Cortex of kidney (tissue), 1 donor: ENCODE measurements at places on chromosomes 4 and X.

DNA sequence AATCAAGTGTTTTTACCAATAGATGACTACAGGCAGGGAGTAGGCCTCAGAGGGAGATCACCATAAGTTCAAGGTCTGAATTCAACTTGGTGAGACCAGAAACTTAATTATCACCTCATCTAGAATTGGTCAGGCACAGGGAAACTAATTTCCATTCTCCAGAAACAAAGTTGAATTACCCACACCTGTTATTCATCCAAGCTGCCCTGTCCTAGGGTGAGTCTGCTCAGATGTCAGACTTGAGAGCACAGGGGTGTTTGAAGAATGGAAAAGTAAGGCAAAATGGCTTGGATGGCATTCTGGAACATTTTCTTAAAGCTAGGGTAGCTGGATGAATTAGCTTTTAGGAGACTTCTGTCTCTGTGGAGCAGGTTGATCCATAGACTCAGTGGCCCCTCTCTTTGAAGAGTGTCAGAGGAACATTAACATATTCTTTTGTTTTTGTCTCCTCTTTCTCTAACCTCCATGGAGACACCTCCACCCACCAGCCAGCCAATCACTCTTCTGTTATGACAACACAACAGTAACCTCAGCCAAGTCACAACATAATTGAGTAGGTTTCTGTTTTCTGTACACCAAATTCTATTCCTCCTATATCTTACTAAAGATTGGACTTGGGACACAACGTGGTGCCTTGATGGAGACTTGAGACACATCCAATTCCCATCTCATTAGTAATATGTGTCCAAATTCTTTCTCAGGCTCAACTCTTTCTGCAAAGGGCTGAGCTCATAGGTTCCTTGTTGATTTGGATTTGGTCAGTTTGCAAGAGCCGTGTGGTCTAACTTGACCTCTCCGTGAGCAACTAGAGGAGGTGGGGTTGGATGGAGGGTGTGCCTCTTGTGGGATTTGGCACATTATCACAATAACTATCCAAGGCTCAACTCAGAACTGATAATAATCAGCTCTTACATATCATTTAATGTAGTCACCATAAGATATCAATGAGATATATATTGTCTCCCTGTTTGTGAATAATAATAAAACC is 45.1 kb downstream of the VSIG4 start:
- DNase-seq: no peak

GRCh38 chr4:162403932-162404331 is 240.1 kb upstream of the FSTL5 start:
- DNase-seq: no peak

DNA sequence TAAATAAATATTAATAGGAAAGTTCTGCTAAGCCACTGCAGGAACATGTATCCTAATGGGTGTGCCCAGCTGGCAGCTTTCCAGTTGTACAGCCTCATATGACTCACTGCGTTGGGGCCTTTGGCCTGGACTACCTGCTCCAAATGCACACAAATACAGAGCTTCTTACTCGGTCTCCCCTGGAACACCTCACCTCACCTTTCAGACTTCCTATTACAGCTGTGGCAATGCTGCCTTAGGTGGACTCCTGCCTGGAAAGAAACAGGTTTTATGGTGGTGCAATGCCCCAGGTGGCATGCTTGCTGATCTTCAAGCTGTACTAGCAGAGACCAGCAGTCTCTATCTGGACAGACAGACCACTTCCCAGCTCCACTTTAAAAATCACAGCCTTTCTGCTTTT is 85.7 kb upstream of the EXOC1L start:
- no peak for DNase-seq

DNA sequence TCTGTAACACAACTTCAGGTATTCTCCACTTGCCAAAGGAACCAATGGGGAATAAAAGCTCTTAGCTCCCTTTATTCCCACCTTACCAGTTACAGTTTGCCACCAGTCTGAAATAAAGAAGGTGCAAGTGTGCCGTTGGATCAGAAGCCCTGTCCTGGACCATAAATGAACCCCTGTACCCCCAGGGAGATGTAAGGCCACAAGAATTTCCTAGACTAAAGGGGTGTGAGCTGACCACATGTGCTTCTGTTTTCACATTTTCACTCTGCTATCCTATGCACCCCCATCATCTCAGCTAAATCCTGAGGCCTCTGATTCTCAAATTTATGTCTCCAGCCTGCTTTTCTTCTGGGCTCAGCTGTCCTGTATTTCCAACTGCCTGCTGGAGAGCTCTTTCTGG is 221.2 kb downstream of the SPRY1 start:
- DNase-seq: no peak

DNA sequence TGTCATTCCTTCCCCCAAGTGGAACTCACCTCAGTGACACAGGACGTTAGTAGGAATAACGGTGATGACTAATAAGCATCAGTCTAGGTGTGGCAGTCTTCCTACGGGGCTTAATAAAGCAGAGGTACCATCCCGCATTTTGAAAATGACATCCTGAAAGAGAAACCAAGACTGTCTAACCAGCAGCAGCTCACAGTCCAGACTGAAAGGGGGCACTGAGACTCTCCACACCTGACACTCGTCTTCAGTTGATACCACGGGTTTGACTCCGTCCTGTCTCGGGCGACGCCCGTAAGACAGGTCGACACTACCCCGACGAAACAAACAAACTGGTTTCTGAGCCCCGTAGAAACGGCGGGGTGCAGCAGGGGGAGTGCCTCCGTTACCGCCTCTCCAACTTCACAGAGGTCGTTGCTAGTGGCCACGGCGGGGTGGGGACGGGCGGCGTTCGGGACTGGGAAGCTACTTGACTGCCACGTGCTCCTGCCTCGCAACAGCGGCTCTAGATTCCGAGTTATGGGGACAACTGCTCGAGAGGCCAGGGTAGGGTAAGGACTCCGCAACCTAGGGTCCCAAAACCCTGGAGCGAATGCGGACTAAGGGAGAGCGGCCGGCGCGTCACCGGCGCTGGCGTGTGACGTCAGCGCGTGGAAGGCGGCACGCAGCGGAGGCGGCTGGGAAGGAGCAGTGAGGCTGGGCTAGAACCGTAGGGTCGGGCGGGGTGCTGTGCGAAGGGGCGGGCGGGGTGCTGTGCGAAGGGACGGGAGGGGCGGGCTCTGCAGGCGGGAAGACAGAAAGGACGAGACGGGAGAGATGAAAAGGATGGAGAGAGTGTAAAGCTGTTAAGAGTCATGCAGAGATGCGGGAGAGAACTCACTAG is at the start of gene NEK1:
Gene NEK1 (minus strand): TSS at position 593 of the 880 bp plus-strand sequence. CDS start 9,953 bp downstream, outside the sequence.
- no peak for DNase-seq

DNA sequence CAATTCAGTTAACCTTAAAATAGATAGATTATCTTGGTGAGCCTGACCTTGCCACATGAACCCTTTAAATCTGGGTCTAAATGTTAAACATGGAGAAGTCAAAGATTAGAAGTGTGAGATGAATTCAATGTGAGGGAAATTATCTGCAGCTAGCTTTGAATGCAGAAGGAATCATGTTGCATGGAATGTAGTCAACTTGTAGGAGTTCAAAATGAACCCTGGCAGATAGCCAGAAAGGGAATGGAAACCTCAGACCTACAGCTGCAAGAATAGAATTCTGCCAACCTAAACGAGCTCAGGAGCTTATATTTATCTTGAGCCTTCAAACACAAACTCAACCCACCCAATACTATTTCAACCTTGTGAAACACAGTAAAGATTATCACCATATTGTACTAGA is 632.5 kb downstream of the KCTD8 start:
- DNase-seq: no peak

DNA sequence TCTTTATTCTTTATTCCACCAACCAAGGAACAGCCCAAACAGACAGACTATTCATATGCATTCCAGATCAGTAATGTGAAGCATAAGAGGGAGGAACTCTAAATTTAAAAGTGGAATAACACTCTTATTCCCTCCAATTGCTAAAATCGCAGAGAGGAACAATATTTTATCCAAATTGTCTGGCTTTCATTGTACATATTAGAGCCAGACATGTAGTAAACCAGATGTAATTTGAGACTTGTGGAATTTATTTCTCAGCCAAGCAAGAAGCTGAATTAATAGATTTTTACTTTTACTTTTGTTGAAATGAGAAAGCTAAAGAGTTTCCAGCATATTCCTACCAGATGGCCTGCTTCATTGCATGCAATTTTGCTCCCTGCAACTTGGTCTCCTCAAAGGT is 674.6 kb upstream of the SLIT2 start:
- DNase-seq: no peak

- DNase-seq: peak; percentile 3
Observed at GRCh38 chrX:150205011-150205410, 158.1 kb upstream of the MAMLD1 start.

DNA sequence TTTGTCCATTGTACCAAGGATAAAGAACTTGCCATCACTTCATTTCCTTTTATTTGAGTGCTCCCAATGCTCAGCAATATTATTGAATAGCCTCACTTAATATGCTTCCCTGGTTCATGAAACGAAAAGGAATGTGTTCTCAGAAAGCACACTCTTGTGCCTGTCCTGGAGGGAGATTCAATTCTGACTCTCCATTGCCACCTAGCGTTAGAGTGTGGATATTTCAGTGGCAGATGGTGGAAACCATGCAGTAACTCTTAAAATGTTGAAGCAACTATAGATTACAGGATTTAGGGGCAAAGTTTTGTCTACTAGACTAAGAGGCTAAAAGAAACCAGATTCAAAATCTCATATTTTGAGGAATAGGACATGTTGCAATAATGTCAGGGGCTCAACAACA is 36.0 kb downstream of the GAB3 start:
- no peak for DNase-seq

- DNase-seq: no peak
Observed at GRCh38 chr4:1191621-1192020, 19.2 kb upstream of the SPON2 start.

GRCh38 chr4:123060039-123060770 is 137.8 kb upstream of the NUDT6 start:
- no peak for DNase-seq

DNA sequence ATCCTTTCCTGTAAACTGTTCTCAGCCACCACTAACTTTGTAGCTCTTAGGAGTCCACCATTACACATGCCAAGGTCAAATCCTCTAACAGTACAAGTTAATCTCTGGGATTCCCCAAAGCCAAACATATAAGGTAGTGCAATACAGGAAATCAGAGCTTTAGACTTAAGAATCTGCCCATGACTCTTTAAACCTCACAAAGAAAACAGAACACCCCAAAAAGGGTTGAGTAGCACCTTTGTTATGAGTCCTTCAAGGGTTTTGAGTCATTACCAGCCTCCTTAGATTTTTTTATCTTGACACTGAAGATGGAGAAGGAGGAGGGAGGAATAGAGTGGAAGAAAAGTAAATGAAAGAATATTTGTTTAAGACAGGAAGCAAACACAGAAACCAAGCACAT is 243.9 kb upstream of the SPANXN1 start:
- no peak for DNase-seq

GRCh38 chr4:10743357-10743756 is 58.8 kb upstream of the CLNK start:
- no peak for DNase-seq

DNA sequence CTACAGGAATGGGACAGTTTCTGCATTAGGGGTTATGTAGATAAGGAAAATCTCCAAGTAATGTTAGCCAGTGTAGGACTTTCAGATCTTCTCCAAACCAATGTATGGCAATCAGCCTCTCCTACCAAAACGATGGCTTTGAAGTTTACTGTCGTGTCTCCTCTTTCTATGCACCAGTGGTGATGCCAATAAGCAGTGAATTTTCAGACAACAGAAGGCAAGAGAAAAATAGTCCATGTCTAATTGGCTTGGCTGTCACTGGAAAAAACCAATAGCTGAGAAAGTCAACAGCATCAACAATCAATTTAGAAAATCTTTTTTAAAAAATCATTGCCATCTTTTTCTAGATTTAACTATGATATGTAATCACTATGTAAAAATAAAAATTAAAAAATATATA is 35.0 kb downstream of the LIMCH1 start:
- DNase-seq: no peak

DNA sequence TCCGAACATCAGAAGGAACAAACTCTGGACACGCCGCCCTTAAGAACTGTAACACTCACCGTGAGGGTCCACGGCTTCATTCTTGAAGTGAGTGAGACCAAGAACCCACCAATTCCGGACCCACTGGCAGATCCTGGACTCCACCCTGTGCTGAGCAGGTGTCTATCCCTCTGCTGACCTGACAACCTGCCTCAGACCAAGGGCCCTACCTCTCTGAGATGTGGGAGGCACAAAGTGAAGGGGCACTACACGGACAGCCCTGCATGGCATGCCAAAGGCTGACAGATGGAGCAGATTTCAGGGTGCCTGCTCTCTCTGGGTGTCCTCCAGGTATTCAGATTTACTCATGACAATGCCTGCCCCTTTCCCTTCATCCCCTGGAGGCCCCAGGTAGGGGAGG is 14.0 kb upstream of the HSFX1 start:
- no peak for DNase-seq

GRCh38 chrX:129736491-129736890 is 2.3 kb upstream of the XPNPEP2 start:
- no peak for DNase-seq

DNA sequence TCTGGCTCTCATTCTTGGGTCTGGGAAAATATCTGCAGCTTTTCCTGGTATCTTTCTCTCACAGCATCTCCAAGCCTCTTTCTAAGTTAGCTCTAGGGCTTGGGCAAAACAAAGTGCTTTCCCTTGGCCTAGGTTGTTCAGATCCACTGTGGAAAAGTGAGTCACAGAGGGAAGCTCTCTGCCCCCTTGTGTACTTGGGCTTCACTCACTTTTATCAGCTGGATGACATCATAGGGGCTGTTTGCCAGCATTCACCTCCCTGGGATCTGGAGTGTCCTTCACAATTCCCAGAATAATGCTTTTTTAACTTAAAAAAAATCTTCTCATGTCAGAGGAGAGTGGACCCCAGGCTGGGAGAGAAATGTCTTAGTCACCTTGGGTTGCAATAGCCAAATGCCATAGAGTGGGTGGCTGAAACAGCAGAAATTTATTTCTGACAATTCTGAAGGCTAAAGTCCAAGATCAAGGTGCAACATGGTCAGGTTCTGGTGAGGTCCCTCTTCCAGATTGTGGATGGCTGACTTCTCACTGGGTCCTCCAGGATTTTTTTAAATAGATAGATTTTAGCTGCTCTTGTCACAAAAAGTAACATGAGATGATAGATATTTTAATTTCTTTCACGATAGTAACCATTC is 247.8 kb downstream of the SH2D1A start:
- DNase-seq: no peak

- DNase-seq: no peak
Observed at GRCh38 chr4:88823058-88823919, 125.7 kb upstream of the NAP1L5 start.

- DNase-seq: no peak
Observed at GRCh38 chr4:14152834-14153519, 525.5 kb upstream of the BOD1L1 start.

DNA sequence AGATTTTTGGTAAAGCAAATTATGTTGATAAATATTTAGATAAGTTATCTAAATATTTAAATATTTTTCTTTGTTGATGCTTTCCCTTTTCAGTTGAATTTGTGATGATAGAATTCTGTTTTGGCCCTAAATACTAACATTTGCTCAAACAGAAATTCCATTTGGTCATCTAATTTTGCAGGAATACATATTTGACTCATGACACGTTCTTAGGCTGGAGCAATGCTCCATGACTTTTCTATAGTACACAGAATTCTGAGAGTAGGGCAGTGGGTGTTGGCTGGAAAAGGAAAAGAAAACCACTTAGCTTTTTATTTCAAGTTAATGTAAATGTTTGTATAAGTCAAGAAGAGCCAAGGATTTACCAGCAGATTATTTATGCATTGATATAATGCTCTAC is 58.6 kb upstream of the GK2 start:
- no peak for DNase-seq

GRCh38 chr4:142480244-142480643 is 365.9 kb downstream of the INPP4B start:
- no peak for DNase-seq

- no peak for DNase-seq
Observed at GRCh38 chr4:140640150-140640748, 71.5 kb upstream of the UCP1 start.
